Adrenal gland (tissue), 19 donors: ENCODE measurements at places on chromosomes 2 and 18. TPM values are rescaled to one million over a fixed set of nuclear protein-coding genes. Genes with fewer than 3 reads are reported as not detected.

DNA sequence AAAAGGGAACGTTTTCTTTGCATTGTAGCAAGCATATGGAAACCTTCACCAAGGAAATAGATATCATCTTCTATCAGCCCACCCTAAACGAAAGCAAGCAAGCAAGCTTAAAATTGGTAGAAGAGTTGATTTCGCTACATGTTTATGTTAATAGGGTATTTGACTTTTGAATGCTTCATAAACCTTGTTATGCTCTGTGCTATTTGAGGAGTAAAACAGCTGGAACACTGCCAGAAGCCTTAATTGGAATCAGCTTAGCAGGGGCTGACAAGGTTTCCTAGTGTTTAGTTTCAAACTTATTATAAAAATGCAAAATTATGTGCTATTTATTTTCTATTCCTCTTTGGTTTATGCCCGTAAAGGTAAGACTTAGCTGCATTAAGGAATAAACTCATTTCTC lies 70.6 kb upstream of the LINC00305 start:
- H3K4me3 ChIP-seq = no peak overlapping the region
- H3K27ac ChIP-seq = no peak overlapping the region
- no peaks in the 10 kb centered on the region for H3K27me3 ChIP-seq
- H3K36me3 ChIP-seq = no peaks in the 10 kb centered on the region
- H3K4me1 ChIP-seq = no peaks in the 10 kb centered on the region

DNA sequence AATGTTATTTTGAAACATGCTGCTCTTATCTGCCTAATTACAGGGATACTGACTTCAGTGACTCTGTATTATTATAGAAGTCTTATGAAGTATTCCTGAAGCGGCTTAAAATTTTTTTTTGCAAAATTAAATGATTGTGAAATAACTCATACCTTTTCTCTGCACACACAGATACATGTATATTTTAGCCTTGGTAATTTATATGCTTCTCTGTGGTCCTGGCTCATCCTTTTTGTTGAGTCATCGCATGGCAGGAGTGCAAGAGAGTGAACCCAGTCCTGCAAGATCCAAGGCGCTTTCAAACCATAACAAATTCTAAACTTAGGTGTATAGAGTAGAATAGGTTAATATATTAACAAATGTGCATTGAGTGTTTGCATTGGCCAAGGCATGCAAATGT lies 8.6 kb downstream of the CCNT2 start:
- peaks cover 25% of the 10 kb centered on the region for H3K4me1 ChIP-seq
- no peak for DNase-seq
- peaks cover 3% of the 10 kb centered on the region for H3K36me3 ChIP-seq
- H3K4me3 ChIP-seq = no peak overlapping the region
- H3K27me3 ChIP-seq = no peaks in the 10 kb centered on the region

DNA sequence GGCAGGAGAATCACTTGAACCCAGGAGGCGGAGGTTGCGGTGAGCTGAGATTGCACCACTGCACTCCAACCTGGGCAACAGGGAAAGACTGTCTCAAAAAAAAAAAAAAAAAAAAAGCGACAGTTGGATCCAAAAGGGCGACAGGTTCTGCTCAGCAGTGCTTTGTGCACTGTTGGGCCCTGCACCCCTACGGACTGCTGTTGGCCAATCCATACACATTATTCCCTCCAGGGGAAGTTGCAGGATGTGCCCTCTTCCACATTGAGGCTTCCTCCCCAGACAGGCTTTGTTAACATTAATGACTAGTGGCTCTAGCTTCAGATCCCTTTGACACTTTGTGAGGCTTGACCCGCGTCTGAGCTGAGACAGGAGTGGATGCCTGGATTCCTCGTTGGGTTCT lies 9.4 kb downstream of the NT5DC4 start:
- H3K4me3 ChIP-seq = no peak overlapping the region
- DNase-seq = no peak
- no peaks in the 10 kb centered on the region for H3K27me3 ChIP-seq
- peaks cover 4% of the 10 kb centered on the region for H3K4me1 ChIP-seq

- peak overlapping the region; percentile 52 for H3K27ac ChIP-seq
- DNase-seq = no peak
- no peaks in the 10 kb centered on the region for H3K36me3 ChIP-seq
- H3K27me3 ChIP-seq = no peaks in the 10 kb centered on the region
- H3K4me3 ChIP-seq = no peak overlapping the region
These were observed 124.9 kb downstream of the PLB1 start for GRCh38 chr2:28620801-28621171.

DNA sequence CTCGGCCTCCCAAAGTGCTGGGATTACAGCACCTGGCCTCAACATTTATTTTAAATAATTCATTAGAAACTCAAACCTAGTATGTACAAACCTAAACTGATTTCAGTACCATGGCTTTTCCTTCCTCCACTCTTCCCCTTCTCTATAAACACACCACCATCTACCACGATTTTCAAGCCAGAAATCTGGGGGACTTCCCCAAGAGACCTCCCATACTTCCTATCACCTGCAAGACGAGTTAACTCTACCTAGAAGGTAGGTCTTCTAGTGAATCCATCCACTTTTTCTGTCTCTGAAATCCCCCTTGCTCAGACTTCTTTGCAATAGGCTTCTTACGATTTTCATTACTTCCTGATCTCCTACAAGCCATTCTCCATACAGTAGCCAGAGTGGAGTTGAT lies 7.7 kb upstream of the FAM117B start:
- H3K27me3 ChIP-seq = no peaks in the 10 kb centered on the region
- no peaks in the 10 kb centered on the region for H3K4me1 ChIP-seq
- no peaks in the 10 kb centered on the region for H3K36me3 ChIP-seq

DNA sequence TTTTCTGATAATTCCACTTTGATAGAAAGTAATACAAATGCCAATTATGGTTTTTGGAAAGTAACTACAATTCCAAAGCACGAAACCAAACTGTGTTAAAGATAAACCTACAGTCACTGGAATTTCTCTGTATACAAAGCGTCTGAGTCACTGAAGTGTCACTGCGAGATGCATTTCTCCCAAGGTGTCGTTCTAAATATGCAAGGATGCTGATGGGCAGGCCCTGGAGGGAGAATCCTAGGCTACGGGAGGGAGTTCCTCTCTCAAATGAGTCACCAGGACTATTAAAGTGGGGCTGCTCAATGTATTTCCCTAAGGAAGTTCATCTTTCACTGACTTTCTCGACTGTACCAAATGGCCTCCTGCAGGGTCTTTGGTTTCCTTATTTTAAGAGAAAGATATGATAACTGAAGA lies 163.8 kb upstream of the STK17B start:
- no peak overlapping the region for H3K27ac ChIP-seq
- DNase-seq = no peak
- H3K4me3 ChIP-seq = no peak overlapping the region
- H3K4me1 ChIP-seq = peaks cover 7% of the 10 kb centered on the region

DNA sequence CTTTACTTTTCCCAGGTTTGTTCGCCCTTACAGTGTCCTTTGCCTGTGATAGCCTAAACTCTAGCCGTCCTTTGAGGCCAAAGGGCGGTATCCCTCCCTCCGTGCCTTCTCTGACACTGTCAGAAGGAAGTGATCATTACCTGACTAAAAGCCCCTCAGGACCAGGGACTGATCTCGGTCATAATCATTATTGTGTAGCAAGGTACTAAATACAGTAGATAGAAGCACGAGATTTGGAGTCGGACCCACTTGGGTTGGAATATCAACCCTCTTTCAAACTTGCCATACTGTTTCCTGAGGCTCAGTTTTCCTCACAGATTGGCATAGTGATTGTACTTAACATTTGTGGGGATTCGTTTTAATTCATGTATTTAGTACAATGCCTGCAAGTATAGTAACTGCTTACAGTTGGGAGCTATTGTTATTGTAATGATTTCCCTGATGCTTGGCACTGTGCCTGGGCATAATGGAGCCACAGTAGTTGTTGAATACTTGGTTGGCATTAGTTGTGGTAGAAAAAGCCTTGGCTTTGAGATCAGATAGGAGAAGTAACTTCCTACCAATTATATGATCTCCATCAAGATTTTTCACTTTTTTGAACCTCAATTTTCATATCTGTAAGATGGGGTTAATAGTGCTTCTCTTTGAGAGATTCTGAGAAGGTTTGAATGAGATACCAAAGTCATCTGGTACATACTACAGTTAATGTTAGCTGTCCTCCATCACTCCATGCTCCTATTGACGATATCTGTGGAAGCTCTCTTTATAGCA lies 836 bp downstream of the STK11IP start:
- peaks cover 4% of the 10 kb centered on the region for H3K4me1 ChIP-seq
- peaks cover 18% of the 10 kb centered on the region for H3K36me3 ChIP-seq
- no peaks in the 10 kb centered on the region for H3K27me3 ChIP-seq

DNA sequence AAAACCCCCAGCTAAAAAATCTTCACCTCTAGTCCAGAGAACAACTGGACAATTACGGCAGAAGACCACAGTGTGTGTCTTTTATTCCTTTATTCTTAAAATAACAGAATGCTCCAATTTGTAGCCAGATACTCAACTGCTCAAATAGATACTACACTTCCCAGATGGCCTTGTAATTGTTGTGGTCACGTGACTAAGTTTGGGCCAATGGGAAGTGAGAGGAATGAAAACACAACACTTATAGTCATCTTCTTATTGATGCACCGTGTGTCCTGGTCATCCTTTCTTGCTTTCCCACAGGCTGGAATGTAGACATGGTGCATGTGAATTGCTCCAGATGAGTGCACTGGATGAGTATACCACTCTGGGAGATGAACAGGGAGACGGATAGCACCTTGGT lies 145.1 kb downstream of the CDC42EP3 start:
- H3K36me3 ChIP-seq = no peaks in the 10 kb centered on the region
- peaks cover 5% of the 10 kb centered on the region for H3K4me1 ChIP-seq
- H3K27me3 ChIP-seq = no peaks in the 10 kb centered on the region
- no peak overlapping the region for H3K27ac ChIP-seq
- H3K4me3 ChIP-seq = no peak overlapping the region

DNA sequence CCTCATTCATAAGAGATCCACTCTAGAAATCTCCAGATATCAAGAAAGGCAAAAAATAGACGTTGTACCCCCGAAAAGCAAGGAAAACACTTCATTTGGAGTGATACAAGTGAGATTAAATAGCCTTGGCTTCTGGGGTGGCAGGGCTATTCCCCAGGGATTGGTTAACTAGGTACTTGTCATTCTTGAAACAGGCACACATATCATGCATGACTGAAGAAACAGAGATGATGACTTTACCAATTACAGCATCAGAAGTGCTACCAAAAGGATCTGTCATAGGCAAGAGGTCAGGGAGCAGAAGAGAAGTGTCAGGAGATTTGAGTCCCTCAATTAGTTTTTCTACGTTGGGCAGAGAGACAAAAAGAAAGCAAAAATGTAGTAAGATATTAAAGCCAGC lies 45.2 kb upstream of the NFU1 start:
- DNase-seq = no peak
- H3K4me3 ChIP-seq = no peak overlapping the region
- H3K4me1 ChIP-seq = no peaks in the 10 kb centered on the region
- H3K27ac ChIP-seq = no peak overlapping the region

DNA sequence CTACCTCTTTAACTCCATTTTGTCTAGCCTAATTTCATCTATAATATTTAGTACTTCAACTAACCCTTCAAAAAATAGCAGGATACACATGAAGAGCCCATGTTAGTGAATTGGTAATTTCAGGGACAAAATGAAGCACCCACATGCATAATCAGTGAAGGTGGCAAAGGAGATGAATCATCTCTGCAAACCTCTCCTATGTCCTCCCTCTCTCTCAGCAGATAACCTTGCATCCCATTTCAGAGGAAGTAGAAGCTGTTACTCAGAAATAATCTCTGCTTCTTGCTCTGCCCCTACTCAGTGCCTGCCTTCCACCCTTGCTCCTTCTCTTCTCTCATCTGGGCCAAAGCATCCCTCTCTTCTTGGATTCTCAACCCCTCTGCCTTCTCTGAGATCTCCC lies 60.2 kb upstream of the CAVIN2 start:
- no peaks in the 10 kb centered on the region for H3K27me3 ChIP-seq
- DNase-seq = no peak
- H3K4me1 ChIP-seq = no peaks in the 10 kb centered on the region
- H3K36me3 ChIP-seq = no peaks in the 10 kb centered on the region
- H3K4me3 ChIP-seq = no peak overlapping the region

DNA sequence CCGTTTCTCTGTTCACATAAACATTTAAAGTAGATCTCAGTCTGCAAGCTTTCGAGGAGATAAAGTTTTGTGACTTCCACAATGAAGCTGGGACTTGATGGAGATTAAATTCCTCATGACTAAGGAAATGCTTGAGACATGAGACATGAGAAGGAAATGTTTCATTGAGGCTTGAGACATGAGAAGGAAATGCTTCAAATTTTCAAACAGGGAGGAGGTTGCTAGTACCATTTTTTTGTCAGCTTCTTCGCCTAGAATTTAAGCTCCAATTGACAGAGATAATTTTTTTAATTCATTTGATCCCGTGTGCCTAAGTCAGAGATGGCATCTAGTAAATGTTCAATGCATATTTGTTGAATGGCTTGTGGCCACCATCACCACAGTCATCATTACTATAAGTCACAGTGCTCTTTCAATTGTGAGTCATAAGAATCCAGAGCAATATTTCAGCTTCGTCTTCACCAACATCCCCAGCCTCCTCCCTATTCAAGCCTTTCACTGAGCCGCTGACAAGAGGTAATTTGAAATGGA lies 543 bp upstream of the MARCHF4 start:
- peaks cover 22% of the 10 kb centered on the region for H3K27me3 ChIP-seq
- no peaks in the 10 kb centered on the region for H3K36me3 ChIP-seq
- H3K27ac ChIP-seq = no peak overlapping the region
- no peak overlapping the region for H3K4me3 ChIP-seq

DNA sequence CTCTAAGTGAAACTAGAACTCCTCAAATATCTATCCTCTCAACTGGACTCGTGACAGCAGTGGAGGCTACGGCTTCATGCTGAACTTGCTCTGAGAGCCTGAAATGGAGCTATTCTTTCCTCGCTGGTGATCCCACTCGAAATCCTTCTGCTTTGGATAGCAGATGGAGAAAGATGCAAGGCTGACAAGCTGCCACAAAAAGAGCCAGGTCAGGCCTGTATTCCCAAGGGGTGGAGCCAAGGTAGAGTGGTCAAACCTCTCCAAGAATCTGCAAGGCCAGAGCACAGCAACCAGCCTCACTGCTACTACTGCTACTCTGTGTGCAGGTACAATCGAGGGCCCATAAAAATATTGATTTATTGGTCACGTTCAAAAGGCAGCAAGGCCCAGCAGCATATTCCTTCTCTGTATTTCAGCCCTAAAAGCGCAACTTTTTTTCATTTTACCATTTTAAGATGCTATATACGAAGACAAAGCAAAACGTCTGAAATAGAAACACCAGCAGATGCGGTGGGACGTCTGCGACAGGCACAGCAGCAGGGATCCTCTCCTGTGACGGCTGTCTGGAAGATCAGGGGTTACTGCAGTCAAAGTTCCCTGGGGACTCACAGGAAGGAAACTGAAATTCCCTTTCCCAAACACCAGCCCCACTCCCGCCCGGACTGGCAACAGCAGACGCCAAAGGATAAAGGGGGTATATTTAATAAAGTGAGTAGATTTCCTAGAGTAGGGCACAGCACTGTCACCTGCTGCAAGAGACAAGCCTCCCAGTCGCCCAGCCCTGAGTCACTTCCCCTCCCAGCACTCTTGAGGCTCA lies 2.4 kb downstream of the SPRED2 start:
- H3K27ac ChIP-seq = peak overlapping the region; percentile 91
- peak; percentile 23 for DNase-seq
- H3K36me3 ChIP-seq = no peaks in the 10 kb centered on the region

DAW1 gene
- not detected for polyA plus RNA-seq

CHRNG gene
- not detected for polyA plus RNA-seq

ST8SIA3 gene
- 5.2 TPM for polyA plus RNA-seq

TEKT4 gene
- not detected for polyA plus RNA-seq

LIMS3 gene
- polyA plus RNA-seq = 5.4 TPM

UGT1A3 gene
- polyA plus RNA-seq = not detected

MYCN gene
- 0.88 TPM for polyA plus RNA-seq

AQP12B gene
- polyA plus RNA-seq = 0.48 TPM

CXCR1 gene
- polyA plus RNA-seq = 0.24 TPM

SLC1A4 gene
- 196 TPM for polyA plus RNA-seq
